ENCODE measurements at places on chromosomes 11 and 22.

GRCh38 chr11:43574949-43575912 is 105.3 kb upstream of the HSD17B12 start:
- peak; percentile 17 for DNase-seq

DNA sequence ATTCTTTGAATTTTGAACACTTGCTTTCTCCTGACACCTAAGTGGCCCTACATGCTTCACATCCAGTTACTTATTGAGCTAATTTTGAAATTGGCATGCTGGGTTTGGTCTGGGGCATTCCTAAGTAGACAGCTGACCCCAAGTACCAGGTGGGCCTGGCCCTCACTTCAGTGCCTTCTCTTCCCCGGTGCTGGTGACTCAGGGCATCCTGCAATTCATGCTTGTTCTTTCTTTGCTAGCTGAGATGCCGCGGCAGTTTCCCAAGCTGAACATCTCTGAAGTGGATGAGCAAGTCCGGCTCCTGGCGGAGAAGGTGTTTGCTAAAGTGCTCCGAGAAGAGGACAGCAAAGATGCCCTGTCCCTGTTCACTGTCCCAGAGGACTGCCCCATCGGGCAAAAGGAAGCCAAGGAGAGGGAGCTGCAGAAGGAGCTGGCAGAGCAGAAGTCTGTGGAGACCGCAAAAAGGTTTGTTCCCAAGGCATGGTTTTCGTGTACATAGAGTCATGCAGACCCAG is 6.3 kb downstream of the AMPD3 start:
- no peak for DNase-seq

DNA sequence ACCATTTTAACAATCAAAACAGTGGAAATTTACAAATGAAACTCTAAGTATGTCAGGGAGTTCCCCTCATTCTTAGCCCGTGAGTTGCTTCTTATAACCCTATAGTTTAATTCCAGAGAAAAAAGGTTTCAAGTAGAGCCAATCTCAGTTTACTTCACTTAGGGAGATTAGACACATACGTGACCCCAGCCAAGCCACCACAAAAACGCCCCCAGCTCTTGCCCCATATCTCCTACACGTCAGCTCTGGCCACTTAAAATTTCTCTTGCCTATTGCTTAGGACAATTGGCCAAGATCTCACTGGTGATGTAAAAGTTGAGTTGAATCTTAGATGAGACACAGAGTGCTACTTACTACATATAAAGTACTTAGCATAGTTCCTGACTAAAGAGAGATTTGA is 166.4 kb downstream of the ETS1 start:
- no peak for DNase-seq

GRCh38 chr11:111167666-111168065 is 77.9 kb upstream of the POU2AF2 start:
- DNase-seq = no peak

- DNase-seq = peak; percentile 7
These were observed 45.3 kb upstream of the NECTIN1 start for GRCh38 chr11:119774172-119774763.

DNA sequence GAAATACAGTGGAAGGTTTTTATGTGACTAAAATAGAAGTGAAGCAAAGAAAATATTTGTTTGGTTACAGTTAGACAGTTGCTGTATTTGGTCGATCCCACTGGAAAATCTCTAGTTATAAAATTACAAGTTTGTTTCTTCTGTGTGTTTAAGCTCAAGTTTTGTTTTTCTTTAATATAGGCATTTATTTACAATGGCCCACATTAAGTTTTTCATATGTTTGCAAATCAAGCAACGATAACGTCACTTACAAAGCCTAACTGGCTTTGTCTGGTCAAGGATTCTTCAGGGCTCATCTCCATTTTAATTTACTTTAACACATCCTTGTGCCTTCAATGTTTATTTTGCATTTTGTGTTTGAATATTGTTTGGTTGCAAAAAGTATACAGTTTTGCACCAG is 270.6 kb downstream of the LUZP2 start:
- no peak for DNase-seq

DNA sequence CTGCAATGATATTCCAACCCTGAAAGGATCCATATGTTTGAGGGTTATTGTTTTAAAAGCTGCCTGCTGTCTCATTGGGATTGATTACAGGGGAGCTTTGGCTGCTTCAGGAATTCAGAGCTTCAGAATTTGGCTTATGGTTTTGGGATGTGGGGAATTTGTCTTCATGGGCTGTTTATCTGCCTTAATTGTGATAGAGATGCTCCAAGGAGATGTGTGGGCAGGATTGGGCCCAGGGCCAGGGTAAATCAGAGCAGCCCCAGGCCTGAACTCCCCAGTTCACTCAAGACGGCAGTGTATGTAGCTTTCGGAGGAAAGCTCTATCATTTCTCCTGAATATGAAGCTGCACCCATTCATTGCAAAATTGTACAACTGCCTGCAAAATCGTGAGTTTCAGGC is 88.5 kb downstream of the ALX4 start:
- no peak for DNase-seq

DNA sequence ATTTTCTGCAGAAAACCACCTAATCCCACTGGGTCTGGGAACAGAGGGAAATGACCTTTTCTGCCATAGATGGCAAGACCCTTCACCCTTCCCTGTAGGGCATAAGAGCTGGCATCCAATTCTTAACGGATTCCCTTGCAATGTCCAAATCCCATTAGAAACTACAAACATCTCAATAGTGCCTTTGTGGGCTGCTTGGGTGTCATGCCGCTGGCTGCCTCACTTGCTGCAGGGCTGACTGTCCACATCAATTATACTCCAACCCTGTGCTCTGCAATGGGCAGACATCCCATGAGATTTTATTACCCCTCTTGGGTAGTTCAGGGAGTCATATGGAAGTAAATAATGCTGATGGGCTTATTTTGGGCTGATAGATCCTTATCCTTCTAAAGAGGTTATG is 7.3 kb downstream of the GRAP2 start:
- no peak for DNase-seq

DNA sequence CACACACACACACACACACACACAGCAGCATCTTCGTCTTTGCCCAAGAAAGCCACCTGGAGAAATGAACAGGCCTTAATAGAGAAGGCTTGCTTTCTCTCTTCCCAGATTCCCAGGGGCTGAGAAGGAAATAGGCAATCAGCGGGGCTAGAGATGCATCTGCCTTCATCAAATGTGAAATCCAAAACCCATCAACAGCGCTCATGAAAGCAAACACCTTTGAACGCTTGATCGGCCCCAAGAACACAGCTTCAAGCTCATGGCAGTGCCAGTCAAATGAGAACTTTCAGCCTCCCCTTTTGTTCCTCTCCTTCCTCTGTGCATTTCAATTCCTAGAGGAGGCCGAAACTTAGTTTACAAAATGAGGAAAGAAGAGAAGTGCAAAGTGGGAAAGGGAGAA is 122.7 kb downstream of the EFCAB6 start:
- no peak for DNase-seq

- no peak for DNase-seq
These were observed 75.2 kb downstream of the DHCR7 start for GRCh38 chr11:71372693-71373657.

DNA sequence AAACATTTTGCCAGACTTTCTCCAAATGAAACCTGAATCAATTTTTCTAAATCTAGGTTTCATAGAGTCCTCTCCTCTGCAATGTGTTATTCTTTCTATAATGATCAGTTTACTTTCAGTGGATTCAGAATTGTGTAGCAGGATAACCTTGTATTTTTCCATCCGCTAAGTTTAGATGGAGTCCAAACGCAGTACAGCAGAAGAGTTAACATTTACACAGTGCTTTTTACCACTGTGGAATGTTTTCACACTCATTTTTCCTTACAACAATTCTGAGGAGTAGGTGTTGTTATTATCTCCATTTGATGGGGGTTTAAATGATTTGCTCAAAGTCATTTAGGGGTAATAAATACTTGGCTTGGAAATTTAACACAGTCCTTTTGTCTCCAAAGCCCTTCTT is 9.6 kb downstream of the RAG1 start:
- DNase-seq = no peak

DNA sequence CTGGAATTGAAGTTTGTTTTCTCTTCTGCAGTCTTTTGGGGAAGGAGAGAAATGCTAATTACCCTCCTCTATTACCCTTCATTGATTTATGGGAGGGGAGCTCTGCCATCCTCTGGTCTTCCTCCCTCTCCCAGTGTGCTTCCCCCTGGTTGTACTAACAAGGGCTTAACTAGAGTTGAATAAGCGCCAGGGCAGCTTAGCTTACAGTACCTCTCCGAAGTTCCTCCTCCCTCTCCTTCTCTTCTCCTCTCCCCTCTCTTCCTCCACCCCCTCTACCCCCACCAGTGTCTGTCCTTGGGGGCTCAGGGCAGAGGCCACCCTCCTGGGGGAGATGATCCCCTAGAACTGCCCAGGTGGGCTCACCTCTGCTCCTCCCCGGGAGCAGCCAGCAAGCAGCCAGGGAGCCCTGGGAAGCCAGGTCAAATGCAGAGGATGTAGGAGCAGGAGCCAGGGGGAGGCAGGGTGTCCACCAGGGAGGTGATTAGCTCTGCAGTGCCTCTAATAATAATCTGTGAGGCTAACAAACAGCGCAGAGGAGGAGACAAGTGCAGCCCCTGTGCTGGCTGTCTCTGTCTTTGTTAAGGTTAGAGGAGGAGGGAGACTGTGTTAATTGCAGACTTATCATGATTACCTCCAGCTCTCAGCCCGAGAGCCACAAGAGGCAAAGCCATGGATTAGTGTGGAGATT is 191.6 kb upstream of the CADM1 start:
- no peak for DNase-seq

DNA sequence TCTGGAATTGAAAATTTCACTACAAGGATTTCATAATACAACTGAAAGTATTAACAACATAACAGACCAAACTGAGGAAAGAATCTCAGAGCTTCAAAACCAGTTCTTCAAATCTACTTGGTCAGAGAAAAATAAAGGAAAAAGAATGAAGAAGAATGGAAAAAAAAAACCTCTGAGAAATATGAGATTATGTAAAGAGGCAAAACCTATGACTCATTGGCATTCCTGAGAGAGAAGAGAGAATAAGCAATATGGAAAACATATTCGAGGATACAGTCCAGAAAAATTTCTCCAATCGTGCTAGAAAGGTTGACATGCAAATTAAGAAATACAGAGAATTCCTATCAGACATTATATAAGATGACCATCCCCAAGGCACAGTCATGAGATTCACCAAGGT is 23.4 kb upstream of the GPR83 start:
- DNase-seq = no peak

DNA sequence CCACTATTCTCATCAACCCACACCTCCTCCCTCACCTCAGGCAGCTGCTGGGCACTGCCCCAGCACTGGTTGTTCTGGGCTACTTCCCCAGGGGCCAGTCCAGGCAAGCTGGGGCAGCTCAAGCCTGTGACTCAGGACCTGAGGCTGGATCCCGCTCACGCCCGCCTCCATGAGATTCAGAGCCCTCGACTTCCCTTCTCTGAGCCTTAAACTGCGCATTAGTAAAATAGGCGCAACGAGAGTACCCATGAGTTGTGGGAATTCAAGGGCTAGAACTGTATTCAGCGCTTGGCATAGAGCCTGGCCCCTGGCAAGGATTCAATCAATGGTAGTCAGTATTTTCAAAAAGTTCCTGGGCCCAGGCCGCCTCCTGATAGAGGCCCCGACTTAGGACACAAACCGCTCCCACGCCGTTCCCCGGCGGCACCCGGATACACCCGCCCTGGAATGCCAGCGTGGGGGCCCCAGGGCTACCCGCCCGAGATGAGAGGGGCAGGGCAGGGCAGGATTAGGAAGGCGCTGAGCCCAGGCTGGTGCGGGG is 723 bp upstream of the CD82 start:
- DNase-seq = no peak

GRCh38 chr11:44661311-44661717 is 65.4 kb upstream of the TSPAN18 start:
- DNase-seq = no peak

- no peak for DNase-seq
These were observed 19.2 kb downstream of the SERPIND1 start for GRCh38 chr22:20792966-20793728.

DNA sequence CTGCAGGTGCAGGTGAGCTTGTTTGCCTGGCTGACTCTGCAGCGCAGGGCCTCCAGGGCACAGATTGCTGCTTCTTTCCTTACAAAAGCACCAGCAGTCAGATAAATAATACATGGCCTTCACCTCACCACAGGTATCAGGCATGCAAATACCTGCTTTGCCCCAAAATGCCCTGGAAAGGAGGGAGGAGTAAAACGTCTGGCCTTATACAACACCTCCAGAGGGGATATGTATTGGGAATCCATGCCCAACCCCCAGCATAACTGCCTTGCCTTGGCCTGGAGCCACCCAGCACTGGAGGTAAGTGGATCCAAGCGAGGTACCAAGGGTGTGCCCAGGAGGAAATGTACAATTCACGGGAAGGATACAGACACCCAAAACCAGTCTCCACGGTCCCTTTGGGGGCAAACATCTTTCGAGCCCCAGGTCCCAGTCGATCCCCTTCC is 860 bp downstream of the TMEM184B start:
- DNase-seq = no peak

GRCh38 chr11:3153291-3153861 is 11.7 kb downstream of the OSBPL5 start:
- DNase-seq = no peak

DNA sequence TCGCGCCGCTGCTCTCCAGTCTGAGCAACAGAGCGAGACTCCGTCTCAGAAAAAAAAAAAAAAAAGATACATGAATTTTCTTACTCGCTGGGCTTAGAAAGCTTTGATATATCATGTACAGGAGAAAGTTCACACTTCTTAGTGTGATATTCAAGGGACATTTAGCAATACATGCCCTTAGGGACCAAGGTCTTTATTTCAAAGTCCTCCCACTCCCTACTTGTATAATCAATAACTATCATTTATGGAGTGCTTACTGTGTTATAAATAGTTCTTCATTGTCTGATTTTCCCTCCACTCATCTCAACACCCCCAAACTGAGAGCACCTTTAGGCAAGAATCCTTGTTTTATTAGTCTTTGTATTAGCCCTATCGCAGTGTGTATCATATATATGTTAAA is 103.3 kb downstream of the UVRAG start:
- no peak for DNase-seq

DNA sequence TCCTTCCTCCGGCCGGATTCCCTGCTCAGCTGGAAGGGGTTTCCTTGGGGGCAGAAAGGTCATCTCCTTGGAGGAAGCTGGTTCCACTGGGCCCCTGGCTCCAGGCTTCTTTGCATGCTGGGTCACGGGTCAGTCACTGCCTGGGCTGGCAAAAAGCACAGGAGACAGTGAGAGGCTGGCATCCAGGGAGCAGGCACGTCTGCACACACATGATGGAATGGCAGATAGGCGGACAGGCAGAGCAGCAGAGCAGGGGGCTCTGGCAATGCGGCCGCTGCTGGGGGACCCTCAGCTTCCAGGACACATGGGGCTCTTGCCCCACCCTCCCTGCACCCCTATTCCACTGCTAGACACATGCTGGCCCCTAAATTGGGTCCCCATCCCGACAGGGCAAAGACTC is 40.4 kb downstream of the C11orf58 start:
- DNase-seq = no peak

- peak; percentile 17 for DNase-seq
These were observed 1.6 kb downstream of the SPTBN2 start for GRCh38 chr11:66727282-66728037.

All from activated CD4-positive, alpha-beta T cell treated with anti-CD3 and anti-CD28 coated beads, Interleukin-10, Interleukin-2, amounts not matched to agents 100 ng/mL and 50 ng/mL, durations not matched to agents 16 hours and 8 hours (primary cell).